Esophagus squamous epithelium (tissue), 5 donors: ENCODE measurements at places on chromosomes 5 and 9.

DNA sequence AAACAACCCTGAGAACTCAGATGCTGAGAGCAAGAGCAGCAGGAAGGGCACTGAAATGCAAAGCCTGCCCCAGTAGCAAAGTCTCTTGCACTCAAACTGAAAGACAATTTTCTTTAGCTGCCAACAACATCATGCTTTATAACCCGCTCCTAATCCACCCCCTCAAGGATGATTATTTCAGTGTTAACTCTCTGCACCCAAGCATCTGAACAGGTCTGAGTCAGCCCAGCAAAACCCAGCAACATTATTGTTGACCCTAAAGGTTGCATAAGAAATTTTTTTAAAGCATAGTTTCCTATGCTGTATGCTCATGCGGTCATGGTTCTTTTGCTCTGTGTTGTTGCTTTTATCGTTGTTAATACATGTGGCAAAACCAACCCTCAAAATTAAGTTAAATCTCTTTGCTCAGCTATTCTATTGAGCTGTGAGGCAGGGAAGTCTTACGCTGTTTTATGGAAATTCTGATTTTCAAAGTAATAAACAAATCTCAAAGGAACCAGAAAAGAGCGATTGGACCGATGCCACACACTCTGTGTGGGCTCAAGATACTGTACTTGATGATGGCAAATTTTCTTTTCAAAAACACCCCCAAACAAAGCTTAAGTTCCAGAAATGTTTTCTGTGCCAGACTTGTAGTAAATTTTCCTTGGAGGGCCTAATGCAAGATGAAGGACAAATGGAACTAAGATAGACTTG is 440.6 kb upstream of the MPDZ start:
- no peak for DNase-seq

DNA sequence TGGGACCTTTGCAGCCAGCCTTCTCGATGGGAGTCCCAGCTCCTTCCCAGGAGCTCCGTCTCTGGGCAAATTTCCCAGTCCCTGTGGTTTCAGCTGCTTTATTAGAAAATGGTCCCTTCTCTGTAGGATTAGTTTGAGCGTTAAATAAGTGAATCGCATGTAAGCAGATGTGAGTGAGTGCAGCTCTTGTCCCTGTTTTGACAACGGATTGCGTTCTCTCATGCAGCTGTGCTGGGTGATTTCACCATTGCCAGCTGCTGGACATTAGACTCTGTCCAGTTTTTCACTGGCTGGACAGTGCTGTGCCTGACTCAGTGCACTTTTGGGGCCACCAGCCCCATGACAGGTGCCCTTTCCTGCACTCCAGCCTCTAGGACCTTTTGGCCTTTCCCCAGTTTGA is 11.6 kb upstream of the CEL start:
- no peak for DNase-seq

- DNase-seq: no peak
These were observed 280.4 kb downstream of the MEF2C start for GRCh38 chr5:88602584-88602983.

DNA sequence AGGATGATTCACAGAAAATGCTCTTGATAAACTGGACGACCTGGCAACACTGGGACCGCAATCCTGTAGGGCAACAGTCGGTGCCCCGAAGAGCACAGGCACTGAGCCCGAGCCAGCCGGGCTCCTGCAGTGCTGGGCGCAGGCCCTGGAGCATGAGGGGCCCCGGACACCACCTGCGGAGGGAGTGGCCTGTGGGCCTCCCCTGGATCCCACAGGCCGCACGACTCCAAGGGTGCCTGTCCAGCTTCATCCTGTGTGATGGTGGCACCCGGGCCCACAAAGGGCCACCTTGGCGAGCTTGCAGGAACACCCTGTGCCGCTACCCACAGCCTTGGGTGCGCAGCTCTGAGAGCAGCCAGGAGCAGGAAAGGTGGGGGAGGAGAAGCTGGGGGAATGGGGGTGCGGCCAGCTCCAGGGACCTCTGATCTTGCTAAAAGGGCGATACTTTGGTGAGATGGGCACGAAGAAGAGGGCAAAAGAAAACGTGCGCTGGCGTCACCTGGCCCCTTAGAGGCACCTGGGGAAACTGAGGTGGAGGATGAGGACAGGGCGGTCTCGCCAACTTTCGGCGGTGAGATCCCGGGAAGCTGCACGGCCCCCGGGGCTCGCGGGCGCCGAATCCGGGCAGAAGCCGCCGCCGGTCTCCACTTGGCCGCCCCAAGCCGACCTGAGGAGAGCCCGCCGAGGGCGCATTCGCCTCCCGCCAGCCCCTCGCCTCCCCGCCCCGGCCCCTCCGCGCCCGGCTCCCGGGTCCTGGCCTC is 722 bp downstream of the TBC1D9B start:
- no peak for DNase-seq

DNA sequence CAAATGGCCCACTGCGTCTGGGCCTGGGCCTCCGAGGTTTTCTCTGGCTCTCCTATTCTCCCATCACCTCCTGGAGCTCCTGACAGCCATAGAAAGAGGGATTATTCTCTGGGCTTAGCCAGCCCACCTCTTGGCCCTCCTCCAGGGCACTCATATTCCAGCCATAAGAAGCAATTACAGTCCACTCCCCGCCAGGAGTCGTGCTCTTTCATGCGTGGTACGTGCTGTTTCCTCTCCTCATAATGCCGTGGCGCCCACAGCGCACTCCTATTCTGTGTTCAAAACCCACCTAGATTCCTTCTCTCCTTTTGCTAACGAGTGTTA is 240.8 kb upstream of the ZNF462 start:
- DNase-seq: no peak

DNA sequence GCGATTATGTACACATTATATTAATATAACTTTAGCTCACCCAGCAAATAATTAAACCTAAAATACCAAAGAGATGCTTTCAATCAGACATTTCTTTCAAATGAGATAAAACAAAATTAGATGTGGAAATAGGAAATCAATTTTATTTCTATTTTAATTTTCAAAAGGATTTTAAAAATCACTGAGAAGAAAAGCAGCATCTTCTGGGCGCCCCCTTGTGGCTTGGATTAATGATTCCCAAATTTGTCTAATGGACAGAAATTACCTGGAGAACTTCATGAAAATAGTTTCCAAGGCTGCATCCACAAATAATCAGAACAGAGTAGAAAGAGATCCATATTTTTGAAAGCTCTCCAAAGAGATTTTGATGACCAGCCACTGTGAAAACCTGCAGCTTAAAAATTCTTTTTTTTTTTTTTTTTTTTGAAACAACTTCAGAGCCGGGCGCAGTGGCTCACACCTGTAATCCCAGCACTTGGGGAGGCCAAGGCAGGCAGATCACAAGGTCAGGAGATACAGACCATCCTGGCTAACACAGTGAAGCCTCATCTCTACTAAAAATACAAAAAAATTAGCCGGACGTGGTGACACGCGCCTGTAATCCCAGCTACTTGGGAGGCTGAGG is 50.9 kb upstream of the CEMIP2 start:
- no peak for DNase-seq

- DNase-seq: no peak
These were observed 346.3 kb upstream of the CHD1 start for GRCh38 chr5:99275128-99275527.

GRCh38 chr5:77080905-77081304 is 6.2 kb downstream of the ZBED3 start:
- DNase-seq: no peak

GRCh38 chr5:14809369-14810155 is 62.0 kb downstream of the ANKH start:
- DNase-seq: peak; percentile 12

- DNase-seq: no peak
These were observed 27.1 kb downstream of the DPYSL3 start for GRCh38 chr5:147482706-147483180.

GRCh38 chr9:97978371-97979130 is 4.6 kb upstream of the ANP32B start:
- no peak for DNase-seq

DNA sequence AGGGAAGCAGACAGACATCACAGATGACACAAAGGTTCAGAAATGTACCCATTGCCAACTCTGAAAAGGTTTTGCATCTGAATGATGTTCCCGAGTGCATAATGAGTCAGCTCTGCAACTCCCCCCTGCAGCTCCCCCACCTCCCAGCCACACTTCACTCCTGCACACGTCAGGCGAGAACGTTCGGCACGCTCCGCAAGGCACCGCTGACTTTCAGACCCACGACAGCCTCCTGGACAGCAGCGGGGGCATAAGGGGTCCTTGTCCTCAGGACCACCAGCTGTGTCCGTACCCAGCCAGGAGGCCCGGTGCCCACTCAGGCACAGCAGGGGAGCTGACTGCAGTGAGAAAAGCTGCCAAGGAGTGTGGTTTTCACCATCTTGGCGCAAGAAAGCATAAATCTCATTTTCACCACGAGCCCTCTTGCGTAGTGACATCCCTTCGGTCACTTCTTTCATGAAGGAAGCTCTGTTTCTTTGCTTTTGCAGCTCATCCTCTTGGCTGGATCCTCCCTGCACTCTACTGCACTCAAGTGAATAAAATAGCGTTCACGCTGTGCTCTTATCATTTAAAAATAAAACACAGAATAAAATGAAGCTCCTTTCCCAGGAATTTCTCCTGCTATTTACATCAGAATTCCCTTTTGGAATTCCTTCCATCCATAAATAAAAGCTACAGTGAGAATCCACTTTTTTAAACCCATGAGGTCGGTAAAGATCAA is 9.9 kb downstream of the GFPT2 start:
- no peak for DNase-seq
